Activated T-helper 2 cell treated with anti-CD3 and anti-CD28 coated beads, Interferon-gamma antibody, Interleukin-2, Interleukin-4, amounts not matched to agents 10 μg/mL and 5 μg/mL and 100 μg/mL, durations not matched to agents 14 hours and 24 hours and 36 hours (primary cell): ENCODE measurements at places on chromosomes 12 and 14. TPM values are rescaled to one million over a fixed set of nuclear protein-coding genes. Genes with fewer than 3 reads are reported as not detected.

GRCh38 chr14:94142247-94142646 lies 12.8 kb upstream of the IFI27L2 start:
- H3K4me1 ChIP-seq, result peaks cover 13% of the 10 kb centered on the region
- H3K36me3 ChIP-seq, result no peaks in the 10 kb centered on the region
- H3K27ac ChIP-seq, result no peak overlapping the region

DNA sequence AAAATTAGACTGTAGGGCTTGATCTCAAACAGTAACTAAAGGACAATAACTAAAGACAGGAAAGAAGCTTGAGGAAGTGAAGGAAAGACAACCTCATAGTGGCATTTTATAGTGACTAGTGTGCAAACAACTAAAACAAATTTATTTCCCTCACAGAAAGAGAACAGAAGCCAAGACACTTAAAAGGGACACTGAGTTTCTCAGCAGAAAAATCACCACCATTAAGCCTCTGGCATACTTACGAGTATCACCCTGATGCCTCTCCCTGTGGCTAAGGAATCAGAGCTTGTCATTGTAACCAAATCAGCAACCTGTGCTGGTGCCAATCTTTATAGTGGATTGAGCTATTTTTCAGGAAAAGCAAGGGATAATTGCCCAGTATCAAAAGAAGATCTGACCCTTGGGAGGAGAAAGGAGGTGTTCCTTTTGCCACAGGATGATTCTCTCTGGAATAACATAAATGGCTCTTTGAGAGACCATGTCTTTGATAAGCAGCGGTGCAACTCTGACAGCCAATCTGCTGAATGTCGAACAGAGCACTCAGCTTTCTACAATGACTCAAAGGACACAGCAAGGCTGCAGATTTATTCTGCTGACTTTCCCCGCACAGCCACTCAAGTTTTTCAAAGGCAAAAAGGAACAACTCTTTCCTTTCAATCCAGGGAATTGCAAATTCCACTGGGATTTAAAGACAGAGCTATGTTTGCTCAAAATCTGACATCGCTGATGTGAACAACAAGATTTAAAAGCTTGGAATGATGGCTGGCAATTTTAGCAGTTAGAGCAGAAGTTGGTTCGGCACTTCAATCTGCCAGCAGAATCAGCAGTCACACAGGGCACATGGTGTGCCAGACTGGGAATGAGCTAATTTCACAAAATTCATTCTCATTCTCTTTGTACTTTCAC lies 34.6 kb downstream of the ATF7 start:
- peaks cover 6% of the 10 kb centered on the region for H3K36me3 ChIP-seq
- no peaks in the 10 kb centered on the region for H3K27me3 ChIP-seq
- no peak for DNase-seq

GRCh38 chr12:129296671-129297070 lies 443.4 kb downstream of the GLT1D1 start:
- no peaks in the 10 kb centered on the region for H3K4me1 ChIP-seq
- H3K4me3 ChIP-seq, result no peak overlapping the region
- no peaks in the 10 kb centered on the region for H3K27me3 ChIP-seq
- no peaks in the 10 kb centered on the region for H3K36me3 ChIP-seq
- H3K27ac ChIP-seq, result no peak overlapping the region
- DNase-seq, result no peak

The TSPAN9 gene
- total RNA-seq, result 0.18 and 0.48 TPM in 2 replicates

The OTX2 gene
- total RNA-seq, result not detected in 2 replicates

The FGF23 gene
- total RNA-seq, result not detected in 2 replicates
